A549 treated with GW870086 at 1 μM for 4 hours (cell line): ENCODE measurements at places on chromosomes 1 and 21. TPM values are rescaled to one million over a fixed set of nuclear protein-coding genes. Genes with fewer than 3 reads are reported as not detected.

Gene GPR37L1
- 0.15 to 0.21 TPM (median 0.16 TPM) in 5 replicates for total RNA-seq

Gene FCGR3A
- total RNA-seq = not detected in 5 replicates

Gene S100A3
- total RNA-seq = 104 to 121 TPM (median 120 TPM) in 5 replicates

Gene TPTE
- not detected in 5 replicates for total RNA-seq

Gene KRTAP12-2
- total RNA-seq = not detected in 5 replicates
